ENCODE measurements at places on chromosomes 12 and 14. TPM values are rescaled to one million over a fixed set of nuclear protein-coding genes. Genes with fewer than 3 reads are reported as not detected.

CCDC184 gene
- total RNA-seq, result 0.22 TPM

PIWIL1 gene
- total RNA-seq, result not detected

LBHD2 gene
- total RNA-seq, result not detected

DDX11 gene
- 129 TPM for total RNA-seq

KRT85 gene
- not detected for total RNA-seq

MSRB3 gene
- 0.10 TPM for total RNA-seq

RNU7-1 gene
- not detected for total RNA-seq

KLRD1 gene
- 7.2 TPM for total RNA-seq

MYF5 gene
- total RNA-seq, result not detected

PAX9 gene
- not detected for total RNA-seq

GRCh38 chr12:99920353-99920960 is 64.3 kb downstream of the ANKS1B start:
- DNase-seq, result no peak

DNA sequence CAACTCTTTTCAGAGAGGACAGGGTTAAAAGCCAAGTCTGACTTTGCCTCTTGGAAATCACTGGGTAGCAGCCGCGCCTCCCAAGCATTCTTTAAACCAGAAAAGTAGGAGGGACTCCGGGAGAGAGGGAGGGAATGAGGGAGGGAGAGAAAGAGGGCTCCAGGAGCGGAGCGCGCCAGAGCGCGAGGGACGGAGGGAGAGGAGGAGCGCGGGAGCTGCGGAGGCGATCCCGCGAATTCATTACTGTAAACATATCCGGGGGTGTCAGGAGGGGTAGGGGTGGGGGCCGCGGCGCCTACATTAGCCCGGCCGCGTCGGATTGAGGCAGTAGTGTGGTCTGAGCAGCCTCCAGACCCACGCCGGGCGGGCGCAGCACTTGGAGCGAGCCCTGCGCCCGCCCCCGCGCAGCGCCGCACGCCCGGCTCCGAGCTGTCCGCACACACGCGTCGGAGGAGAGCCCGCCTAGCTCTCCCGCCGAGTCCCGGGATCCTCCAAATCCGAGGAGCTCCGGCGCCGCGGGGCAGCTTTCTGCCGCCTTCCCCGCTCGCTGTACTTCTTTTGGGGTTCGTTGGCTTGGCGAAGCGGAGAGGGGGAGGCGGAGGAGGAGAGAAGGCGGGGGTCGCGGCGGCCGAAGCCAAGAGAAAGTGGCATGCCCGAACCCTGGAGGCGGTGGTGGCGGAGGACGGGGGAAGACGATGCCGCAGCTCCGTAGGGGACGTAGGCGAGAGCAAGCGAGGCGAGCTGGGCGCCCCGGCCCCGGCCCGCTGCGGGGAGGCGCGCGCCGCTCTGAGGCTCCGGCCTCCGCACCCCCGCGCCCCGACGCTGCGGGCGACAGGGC is 3.3 kb downstream of the FLRT2 start:
- no peak for DNase-seq

- DNase-seq, result no peak
Measured at GRCh38 chr14:23402296-23403138, 5.6 kb downstream of the MYH6 start.

DNA sequence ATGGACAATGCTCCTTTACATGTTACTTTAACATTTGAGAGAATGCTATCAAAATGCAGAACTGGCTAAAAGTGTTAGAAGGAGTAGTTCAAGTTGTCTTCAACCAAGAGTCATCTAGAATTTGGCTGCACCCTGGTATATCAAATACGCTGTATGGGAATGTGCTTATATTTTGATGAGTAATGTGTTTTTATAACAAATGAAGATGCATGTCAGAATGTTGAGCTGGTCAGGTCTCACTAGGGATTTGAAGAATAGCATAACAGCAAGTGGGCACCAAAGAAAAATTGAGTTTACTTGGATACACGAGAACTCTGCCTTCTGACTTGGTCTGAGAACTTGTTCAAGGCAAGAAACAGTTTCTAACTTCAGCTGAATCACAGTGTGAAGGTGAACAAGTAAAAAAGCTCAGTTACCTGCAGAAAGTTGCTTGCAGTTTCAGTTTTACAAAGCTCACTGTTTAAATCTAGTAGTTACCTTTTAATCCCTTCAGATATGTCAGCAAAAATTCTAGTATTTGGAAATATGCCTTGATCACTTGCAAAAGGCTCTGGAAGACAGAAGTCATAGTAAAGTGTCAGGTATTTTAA is 82.3 kb downstream of the PDE3A start:
- no peak for DNase-seq

DNA sequence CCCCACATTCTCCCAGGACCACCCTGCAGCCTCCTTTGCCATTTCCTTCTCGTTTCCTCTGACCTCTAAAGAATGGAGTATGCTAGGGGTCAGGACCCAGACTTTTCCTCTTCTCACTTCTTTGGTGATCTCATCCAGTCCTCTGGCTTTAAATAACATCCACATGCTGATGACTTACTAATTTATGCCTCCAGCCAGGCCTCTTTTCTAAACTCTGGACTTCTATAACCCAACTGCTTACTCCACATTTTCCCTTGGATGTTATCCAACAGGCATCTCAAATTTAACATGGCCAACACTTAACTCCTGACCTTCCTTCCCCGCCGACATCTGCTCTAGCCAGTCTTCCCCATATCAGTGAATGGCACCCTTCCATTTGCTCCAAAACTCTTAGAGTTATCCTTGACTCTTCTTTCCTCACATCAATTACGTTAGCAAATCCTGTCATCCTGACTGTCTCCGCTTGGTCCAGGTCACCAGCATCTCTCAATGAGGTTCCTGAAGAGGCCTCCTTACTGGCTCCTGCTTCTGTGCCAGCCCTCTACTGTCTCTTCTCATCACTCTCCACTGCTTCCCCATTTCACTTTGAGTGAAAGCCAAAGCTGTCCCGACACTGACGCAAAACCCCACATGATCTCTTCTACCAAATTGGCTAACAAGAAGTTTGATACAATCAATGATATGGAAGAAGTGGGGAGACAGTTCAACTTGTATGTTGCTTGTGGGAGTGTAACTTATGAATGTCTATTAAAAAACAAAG is 42.7 kb downstream of the TMBIM6 start:
- DNase-seq, result no peak

GRCh38 chr14:50778721-50779483 is 52.1 kb downstream of the NIN start:
- no peak for DNase-seq

DNA sequence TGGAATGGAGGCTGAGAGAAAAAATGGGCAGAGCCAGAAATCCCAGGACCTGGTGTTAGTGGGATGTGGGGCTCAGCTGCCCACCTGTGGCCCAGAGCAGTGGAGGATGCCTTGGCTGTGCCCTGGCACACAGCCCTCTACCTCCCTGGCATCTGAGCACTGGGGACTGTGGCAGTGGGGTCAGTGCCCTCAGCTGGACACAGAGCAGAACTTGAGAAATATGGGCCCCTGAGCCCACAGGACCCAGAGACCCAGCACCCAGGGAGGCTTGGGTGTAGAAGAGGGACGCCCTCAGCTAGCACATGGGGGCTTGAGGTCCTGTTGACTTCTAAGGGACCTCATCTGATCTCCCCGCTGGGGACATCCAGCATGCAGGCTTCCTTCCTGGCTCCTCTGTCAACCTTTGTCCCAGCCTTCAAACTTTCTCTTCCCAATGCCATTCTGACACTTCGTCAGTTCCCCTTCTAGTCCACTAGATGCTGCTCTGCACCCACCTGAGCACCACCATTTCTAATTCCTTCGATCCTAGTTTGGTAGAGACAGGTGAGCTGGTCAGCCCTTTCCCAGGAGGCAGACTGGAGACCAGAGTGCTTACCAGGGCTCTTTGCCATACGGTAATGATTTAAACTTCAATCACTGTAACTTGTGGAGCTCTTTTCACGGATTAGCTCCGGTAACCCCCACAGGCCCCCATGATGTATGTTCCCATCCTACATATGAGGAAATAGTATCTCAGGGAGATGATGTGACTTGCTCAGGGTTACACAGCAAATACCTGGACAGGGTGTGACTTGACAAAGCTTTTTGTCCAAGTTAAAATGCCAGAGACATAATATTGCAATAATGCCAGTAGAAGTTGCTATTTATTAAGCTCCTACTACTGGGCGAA is 143.7 kb downstream of the ASCL4 start:
- no peak for DNase-seq

DNA sequence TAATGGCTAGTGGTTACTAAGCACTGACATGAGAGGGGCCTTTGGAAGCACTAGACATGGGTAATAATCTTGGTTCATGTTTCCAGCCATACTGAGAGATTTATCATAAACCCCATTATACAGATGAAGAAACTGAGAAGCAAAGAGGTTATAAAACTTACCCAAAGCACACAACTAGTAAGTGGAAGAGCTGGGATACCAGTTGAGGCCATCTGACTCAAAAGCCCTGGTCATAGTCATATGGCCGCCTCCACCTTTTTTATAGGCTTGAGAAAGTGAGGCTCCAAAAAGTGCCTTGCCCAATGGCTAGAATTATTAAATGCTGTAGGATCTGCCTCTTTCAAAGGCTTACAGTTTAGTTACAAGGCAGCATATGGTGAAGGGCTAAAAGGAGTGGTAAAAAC is 944 bp downstream of the TXNRD1 start:
- no peak for DNase-seq

DNA sequence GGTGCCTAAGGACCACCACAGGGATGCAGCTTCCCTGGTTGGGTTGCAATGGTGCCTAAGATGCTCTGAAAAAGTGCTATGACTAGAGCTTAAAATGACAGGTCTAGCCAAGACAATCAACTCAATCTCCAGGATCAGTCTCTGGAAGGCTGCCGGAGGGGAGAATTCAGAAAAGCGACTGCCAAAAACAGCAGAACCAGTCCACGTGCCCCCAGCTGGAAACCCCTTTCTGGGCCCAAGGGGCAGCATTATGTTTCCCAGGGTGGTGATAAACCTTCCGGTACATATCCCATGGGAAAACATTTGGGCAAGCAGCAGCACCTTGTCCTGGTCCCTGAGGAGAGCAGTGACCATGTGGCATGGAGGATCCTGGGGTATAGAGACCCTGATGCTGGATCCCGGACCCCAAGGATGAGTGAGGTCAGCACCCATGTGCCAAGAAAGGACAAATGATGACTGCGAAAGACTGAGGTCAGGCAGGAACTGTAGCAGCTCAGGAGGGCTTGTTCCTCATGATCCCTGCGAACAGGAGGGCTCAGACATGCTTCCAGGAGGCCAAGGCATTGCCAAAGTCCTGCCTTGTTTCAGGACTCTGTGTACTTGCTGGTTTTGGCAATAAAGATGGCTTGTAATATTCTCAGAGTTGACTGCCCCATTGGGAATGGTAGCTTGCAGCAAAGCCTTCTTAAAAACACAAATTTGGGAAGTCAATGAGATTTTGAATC is 49.9 kb upstream of the LTBP2 start:
- no peak for DNase-seq

- no peak for DNase-seq
Measured at GRCh38 chr14:74302152-74302628, 544 bp downstream of the ABCD4 start.

DNA sequence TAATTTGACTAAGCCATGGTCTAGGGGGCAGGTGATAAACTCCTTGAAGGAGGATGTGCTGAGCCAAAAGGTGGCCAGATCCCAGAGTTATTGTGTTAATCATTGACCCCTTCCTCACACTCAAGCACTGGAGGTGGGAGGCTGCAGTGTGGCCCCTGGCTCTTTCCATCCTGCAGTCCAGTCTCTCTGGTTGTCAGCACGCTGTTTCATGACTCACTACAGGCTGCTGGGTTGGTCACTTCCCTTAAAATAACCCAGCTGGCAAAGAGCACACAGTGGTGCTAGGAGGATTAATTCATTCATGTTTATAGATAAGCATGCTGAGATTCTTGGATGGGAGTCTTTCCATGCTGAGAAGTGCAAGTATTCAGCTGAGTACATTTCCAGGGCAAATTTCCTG is 228.9 kb downstream of the ANO2 start:
- DNase-seq, result no peak

- no peak for DNase-seq
Measured at GRCh38 chr14:92475451-92476187, 38.0 kb upstream of the RIN3 start.

- no peak for DNase-seq
Measured at GRCh38 chr12:27437839-27438238, 8.7 kb upstream of the SMCO2 start.

DNA sequence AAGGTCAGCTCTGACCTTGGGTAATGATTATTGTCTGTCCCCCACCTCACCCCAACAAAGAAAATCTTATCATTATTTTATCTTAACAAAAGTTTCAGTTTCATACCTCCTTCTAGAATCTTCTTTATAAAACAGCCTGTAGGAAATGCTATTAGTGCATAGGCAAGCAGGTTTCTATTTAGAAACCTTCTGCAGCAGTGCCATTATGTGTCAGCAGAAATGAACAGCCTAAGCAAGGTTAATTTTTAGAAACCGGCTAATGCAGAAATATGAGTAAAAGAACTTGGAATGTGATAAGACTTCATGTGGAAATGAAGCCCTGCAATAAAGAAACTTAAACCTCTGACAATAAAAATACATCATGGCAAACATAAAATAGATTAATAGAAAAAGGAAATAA is 814.4 kb downstream of the FSCB start:
- DNase-seq, result no peak

GRCh38 chr12:20125276-20125798 is 243.0 kb upstream of the PDE3A start:
- no peak for DNase-seq

- DNase-seq, result no peak
Measured at GRCh38 chr12:94736004-94736403, 85.6 kb upstream of the TMCC3 start.

DNA sequence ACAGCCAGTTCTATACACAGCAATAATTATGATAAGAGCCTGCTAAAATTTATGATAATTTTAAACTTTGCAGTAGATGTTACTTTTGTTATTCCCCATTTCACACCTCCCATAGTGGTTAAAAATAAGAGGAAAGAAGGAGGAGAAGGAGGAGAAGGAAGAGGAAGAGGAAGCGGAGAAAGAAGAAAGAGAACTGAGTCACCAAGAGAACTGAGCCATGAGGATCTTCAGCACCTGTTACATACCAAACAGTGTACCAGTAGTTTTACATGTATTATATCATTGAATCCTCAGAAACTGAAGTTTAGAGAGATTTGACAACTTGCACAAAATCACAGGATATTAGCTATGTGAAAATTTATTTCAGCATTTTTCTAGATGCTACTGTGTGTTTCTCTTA is 3.9 kb downstream of the CD163 start:
- no peak for DNase-seq

DNA sequence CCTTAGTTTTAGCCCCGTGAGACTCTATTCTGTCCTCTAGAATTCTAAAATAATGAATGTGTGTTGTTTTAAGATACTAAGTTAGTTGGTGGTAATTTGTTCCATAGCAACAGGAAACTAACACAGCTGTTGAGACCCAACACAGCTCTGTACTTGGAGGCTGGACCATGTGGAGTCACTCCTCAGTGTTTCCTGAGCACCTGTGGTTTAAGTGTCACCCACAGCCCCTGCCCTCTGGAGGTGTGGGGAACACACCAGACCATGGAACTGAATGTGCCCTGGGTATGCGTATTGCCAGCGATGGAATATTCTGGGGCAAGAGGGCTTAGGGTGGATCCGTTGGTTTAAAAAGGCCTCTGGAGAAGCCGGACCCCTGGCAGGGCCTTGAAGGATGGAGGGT is 16.6 kb upstream of the GPR68 start:
- no peak for DNase-seq

GRCh38 chr14:49449749-49450148 is 136.4 kb downstream of the RPS29 start:
- no peak for DNase-seq

- DNase-seq, result no peak
Measured at GRCh38 chr12:52380271-52380694, 5.2 kb downstream of the KRT84 start.

GRCh38 chr14:48575772-48576171 is 900.4 kb upstream of the MDGA2 start:
- no peak for DNase-seq

Measured in activated T-cell treated with anti-CD3 and anti-CD28 coated beads, Interleukin-2, amount 50 U/mL, for 4 hours (primary cell).